ENCODE measurements at places on chromosomes 1 and 21. TPM values are rescaled to one million over a fixed set of nuclear protein-coding genes. Genes with fewer than 3 reads are reported as not detected.

Gene C8B
- not detected for total RNA-seq

GRCh38 chr1:24786191-24786590, 40.9 kb downstream of the CLIC4 start:
- DNase-seq = no peak

DNA sequence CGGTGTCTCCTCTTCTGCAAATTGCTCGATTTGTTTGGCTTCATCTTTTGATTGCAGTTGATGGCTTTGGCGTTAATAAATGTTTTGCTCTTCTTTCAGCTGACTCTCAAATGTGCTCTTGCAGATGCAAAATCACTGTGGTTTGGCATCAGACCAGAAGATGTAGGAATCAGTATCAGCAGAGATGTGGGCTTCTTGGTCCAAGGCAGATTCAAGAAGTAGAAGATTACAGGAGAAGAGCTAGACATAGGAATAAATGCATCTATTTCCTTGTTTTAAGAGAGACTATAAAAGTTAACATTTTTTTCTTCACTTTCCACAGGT, 59.8 kb upstream of the BACH1 start:
- DNase-seq = no peak

- no peak for DNase-seq
These were observed 84.4 kb downstream of the UBE4B start for GRCh38 chr1:10117132-10117531.

- DNase-seq = no peak
These were observed 70.5 kb upstream of the CSF1 start for GRCh38 chr1:109840011-109840629.

DNA sequence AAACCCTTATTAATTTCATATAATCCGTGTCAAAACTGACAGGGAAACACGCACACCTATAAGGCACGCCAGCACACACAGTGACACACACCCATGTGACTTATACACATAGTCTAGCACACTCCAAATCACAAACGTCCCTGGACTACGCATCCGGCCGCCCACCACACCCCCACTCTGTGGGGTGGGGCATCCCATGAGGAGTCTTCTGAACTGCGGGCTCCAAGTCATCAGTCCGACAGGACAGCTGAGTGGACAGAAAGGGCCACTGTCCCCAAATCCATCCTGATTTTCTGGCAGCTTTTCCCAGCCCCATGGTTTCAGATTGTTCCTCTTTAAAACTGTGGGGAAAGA, 829 bp downstream of the PEA15 start:
- DNase-seq = peak; percentile 67
